ENCODE measurements at places on chromosomes 7 and 10. TPM values are rescaled to one million over a fixed set of nuclear protein-coding genes. Genes with fewer than 3 reads are reported as not detected.
A peak's percentile ranks its signal among the peaks of the same experiment; 100 is the strongest.

Gene NCF1
- 0.62 TPM for total RNA-seq

Gene PTPN20
- 1.4 TPM for total RNA-seq

Gene DYNC1I1
- total RNA-seq = not detected

Gene MEOX2
- total RNA-seq = not detected

Gene NOS3
- total RNA-seq = 13.2 TPM

Gene MSANTD7
- 16.1 TPM for total RNA-seq

Gene MNX1
- not detected for total RNA-seq

Gene TDRD1
- total RNA-seq = 0.90 TPM

Gene FGFR2
- 0.19 TPM for total RNA-seq

Gene SPDYE1
- total RNA-seq = not detected

DNA sequence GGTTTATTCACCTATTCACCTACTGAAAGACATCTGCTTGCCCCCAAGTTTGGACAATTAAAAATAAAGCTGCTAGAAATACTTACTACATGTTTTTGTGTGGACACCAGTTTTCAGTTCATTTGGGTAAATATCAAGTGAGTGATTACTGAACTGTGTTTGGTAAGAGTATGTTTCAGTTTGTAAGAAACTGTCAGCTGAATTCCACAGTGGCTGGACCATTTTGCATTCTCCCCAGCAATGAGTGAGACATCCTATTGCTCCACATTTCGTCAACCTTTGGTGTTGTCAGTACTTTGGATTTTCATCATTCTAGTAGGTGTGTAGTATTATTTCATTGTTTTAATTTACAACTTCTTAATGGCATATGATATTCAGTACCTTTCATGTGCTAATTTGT, 17.4 kb upstream of the IKZF1 start:
- no peak for DNase-seq
- H3K4me1 ChIP-seq = peaks cover 36% of the 10 kb centered on the region
- no peaks in the 10 kb centered on the region for H3K36me3 ChIP-seq
- H3K27me3 ChIP-seq = peaks cover 1% of the 10 kb centered on the region
- no peak overlapping the region for H3K4me3 ChIP-seq

DNA sequence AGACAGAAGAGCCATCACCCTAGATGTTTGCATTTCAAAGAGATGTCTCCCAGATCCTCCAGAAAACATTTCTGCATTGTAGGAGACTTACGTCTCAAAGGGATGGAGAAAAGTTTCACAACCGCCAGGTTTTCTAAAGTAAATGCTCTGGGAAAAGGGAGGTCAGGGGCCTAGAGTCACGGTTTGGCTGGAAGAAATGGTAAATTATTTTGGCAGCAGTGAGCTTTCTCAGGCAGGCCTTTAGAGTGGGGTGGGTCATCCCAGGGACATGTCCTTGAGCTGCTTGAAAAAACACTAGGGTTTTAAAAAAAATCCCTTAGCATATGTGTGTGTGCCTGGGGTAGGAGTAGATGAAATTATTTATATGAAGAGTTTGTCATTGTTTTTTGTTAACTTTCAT, 728.8 kb downstream of the TYW1 start:
- no peak for DNase-seq
- H3K36me3 ChIP-seq = no peaks in the 10 kb centered on the region
- H3K4me3 ChIP-seq = no peak overlapping the region
- no peak overlapping the region for H3K27ac ChIP-seq

DNA sequence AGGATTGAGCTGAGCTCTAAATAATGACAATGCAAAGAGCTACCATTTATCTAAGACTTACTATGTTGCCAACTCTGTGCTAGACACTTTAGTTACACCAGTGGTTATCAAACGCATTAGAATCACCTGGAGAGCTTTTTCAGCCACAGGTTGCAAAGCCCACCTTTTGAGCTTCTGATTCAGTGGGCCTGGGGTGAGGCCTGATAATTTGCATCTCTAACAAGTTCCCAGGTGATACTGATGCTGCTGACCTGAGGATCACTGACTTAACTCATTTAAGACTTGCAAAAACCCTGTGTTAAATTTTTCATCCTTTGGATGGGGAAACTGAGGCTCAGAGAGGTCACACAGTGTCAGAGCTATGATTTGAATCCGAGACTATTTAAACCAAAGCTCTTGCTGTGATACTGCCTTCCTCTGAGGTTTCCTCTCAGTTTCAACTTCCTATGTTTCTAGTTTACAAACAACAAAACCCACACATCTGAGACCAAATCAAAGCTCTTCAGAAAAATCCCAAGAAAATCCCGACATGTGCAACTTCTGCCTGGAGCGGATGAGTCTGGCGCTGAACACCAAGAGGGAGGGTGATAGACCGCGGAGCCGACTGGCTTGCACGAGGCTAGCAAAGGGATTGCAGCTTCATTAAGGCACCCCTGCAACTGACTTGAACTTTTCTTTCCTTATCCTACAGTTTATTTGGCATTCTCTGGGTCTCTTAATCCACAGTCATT, 124.9 kb downstream of the CYP26A1 start:
- H3K36me3 ChIP-seq = no peaks in the 10 kb centered on the region
- H3K4me1 ChIP-seq = peaks cover 4% of the 10 kb centered on the region
- H3K27me3 ChIP-seq = peaks cover 13% of the 10 kb centered on the region
- no peak overlapping the region for H3K4me3 ChIP-seq
- no peak for DNase-seq
- no peak overlapping the region for H3K27ac ChIP-seq

DNA sequence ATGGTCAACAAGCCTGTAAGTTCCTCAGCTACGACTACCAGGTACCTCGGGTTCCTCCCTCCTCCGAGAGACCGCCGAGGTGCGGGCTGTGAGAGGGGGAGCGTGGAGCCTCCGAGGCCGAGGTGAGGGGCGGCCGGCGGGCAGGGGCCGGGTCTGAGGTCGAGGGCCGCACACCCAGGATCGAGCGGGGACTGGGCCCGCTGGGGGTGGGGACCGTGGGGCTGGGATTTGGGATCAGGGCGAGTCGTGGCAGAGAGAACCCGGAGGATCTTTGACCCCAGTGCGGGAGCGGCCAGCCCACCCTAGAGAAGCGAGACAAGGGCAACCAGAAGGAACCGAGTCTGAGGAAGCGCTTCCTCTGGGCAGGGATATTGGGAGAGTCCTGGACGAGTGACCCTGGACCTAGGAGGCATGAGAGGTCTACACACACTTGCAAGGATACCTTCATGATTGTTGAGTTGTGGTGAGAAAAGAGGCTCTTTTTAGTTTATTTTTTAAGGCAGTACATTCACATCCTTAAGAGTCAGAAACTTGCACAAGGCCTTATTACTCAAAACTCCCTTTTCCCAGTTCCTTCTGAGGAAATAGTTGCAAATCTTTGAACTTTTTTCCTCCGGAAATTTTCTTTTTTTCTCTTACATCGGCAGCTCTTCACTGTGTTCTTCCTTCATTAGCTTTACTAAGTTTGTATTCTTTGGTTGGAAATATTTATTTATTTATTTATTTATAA, 395 bp downstream of the ZNF487 start:
- DNase-seq = no peak
- peak overlapping the region; percentile 92 for H3K27ac ChIP-seq
- peaks cover 10% of the 10 kb centered on the region for H3K36me3 ChIP-seq
- H3K27me3 ChIP-seq = no peaks in the 10 kb centered on the region

- no peak for DNase-seq
- H3K27ac ChIP-seq = no peak overlapping the region
- H3K27me3 ChIP-seq = peaks cover 8% of the 10 kb centered on the region
- H3K36me3 ChIP-seq = no peaks in the 10 kb centered on the region
- H3K4me1 ChIP-seq = no peaks in the 10 kb centered on the region
These were observed 118.8 kb upstream of the INHBA start for GRCh38 chr7:41821521-41822213.

GRCh38 chr10:75948583-75948982, 517.2 kb downstream of the LRMDA start:
- no peak overlapping the region for H3K27ac ChIP-seq
- no peak overlapping the region for H3K4me3 ChIP-seq
- H3K4me1 ChIP-seq = no peaks in the 10 kb centered on the region

GRCh38 chr10:31678139-31678536, 250.5 kb downstream of the ARHGAP12 start:
- H3K27me3 ChIP-seq = no peaks in the 10 kb centered on the region
- H3K4me1 ChIP-seq = no peaks in the 10 kb centered on the region
- DNase-seq = no peak
- no peak overlapping the region for H3K4me3 ChIP-seq
- H3K27ac ChIP-seq = no peak overlapping the region

GRCh38 chr7:146661435-146661834, 544.8 kb downstream of the CNTNAP2 start:
- no peaks in the 10 kb centered on the region for H3K27me3 ChIP-seq
- no peak for DNase-seq
- no peak overlapping the region for H3K4me3 ChIP-seq
- H3K4me1 ChIP-seq = no peaks in the 10 kb centered on the region
- no peaks in the 10 kb centered on the region for H3K36me3 ChIP-seq

GRCh38 chr10:103416436-103417147, 20.2 kb downstream of the PDCD11 start:
- H3K4me3 ChIP-seq = no peak overlapping the region
- peak; percentile 61 for DNase-seq
- H3K27ac ChIP-seq = no peak overlapping the region
- no peaks in the 10 kb centered on the region for H3K27me3 ChIP-seq

DNA sequence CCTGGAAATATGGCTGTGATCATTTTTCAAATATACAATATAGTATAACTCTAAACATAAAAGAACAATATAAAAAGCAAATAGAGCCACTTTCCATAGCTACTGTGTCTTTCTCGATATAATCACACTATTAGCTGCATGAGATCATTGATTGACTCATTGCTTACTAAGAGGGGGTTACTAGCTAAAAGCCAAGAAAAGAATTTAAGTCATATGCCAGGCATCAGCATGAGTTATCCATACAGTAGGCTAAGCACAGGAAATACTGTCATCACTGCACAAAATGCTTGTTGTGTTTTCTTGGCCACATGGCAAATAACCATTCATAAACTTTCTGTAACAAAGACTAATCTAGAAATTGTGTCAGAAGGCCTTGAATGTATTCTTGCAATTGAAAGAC, 18.8 kb upstream of the ABCB5 start:
- no peaks in the 10 kb centered on the region for H3K4me1 ChIP-seq
- H3K27me3 ChIP-seq = peaks cover 15% of the 10 kb centered on the region
- H3K27ac ChIP-seq = no peak overlapping the region

DNA sequence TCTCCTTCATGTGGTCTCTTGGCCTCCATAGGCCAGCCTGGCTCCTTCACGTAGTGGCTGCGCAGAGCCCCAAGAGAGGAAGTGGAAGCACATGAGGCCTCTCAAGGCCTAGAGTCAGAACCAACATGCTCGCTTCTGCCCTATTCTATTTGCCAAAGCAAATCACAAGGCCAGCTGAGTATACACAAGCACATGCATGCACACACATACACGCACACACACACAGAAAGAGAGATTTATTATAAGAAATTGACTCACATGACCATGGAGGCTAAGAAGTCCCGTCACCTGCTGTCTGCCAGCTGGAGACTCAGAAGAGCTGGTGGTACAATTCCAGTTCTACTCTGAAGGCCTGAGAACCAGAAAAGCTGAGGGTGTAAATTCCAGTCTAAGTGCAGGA, 64.3 kb upstream of the NRP1 start:
- no peak for DNase-seq
- H3K27ac ChIP-seq = no peak overlapping the region
- H3K4me3 ChIP-seq = no peak overlapping the region

- H3K36me3 ChIP-seq = no peaks in the 10 kb centered on the region
- H3K4me1 ChIP-seq = peaks cover 17% of the 10 kb centered on the region
- no peak for DNase-seq
- H3K27ac ChIP-seq = no peak overlapping the region
- no peak overlapping the region for H3K4me3 ChIP-seq
- peaks cover 56% of the 10 kb centered on the region for H3K27me3 ChIP-seq
These were observed 6.5 kb downstream of the DOCK4 start for GRCh38 chr7:112199672-112200071.

GRCh38 chr7:157834501-157835163, 497.8 kb downstream of the DNAJB6 start:
- H3K4me3 ChIP-seq = no peak overlapping the region
- H3K27me3 ChIP-seq = no peaks in the 10 kb centered on the region
- no peak for DNase-seq
- H3K27ac ChIP-seq = no peak overlapping the region

DNA sequence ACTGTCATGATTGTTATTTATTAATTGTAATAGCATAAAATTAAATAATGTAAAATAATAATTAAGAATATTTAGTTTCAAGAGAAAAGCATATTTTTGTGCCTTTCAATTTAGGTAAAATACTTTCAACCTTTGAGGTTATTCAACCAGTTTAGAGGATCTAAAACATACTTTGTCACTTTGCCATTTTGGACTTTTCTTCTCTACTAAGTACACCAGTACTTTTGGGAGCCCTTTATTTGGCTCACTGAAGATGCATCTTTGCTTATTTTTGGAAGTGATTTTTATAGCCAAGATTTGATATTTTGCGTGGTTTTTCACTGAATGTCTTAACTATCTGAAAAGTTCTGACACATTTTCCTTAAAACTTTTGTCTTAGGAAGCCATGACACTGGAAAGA, 860.5 kb downstream of the SORCS1 start:
- no peaks in the 10 kb centered on the region for H3K36me3 ChIP-seq
- DNase-seq = no peak
- no peak overlapping the region for H3K27ac ChIP-seq
- H3K27me3 ChIP-seq = no peaks in the 10 kb centered on the region
- H3K4me1 ChIP-seq = no peaks in the 10 kb centered on the region
- H3K4me3 ChIP-seq = no peak overlapping the region

DNA sequence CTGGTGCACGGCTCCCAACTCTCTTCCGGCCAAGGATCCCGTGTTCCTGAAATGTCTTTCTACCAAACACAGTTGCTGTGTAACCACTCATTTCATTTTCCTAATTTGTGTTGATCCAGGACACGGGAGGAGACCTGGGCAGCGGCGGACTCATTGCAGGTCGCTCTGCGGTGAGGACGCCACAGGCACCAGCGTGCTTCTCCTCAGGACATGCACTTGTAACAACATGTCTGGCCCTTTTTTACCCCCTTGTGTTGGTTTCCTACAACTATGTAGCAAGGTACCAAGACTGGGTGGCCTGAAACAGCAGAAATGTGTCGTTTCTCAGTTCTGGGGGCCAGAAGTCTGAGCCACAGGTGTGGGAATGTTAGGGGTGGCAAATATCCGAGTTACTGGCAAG, 18.2 kb downstream of the CALML5 start:
- no peaks in the 10 kb centered on the region for H3K36me3 ChIP-seq
- DNase-seq = no peak
- no peaks in the 10 kb centered on the region for H3K4me1 ChIP-seq
- H3K27ac ChIP-seq = no peak overlapping the region
- no peak overlapping the region for H3K4me3 ChIP-seq

DNA sequence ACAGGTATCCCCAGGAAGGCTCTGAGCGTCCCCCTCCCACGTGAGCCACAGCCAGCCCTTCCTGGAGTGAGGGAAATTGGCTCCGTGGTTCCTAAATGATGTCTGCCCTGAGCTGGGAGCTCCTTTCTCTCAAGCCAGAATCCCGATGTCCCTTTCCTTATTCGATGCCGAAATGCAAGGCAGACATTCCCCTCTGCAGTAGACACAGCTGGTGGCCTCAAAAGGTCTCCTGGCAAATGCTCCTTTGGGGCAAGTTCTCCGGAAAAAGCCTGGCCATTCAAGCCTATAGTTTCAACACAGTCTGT, 98.9 kb downstream of the HIP1 start:
- peaks cover 9% of the 10 kb centered on the region for H3K4me1 ChIP-seq
- H3K27ac ChIP-seq = no peak overlapping the region
- no peak for DNase-seq
- H3K27me3 ChIP-seq = peaks cover 2% of the 10 kb centered on the region

- H3K27ac ChIP-seq = no peak overlapping the region
- no peak for DNase-seq
- peaks cover 8% of the 10 kb centered on the region for H3K36me3 ChIP-seq
- no peak overlapping the region for H3K4me3 ChIP-seq
- H3K27me3 ChIP-seq = no peaks in the 10 kb centered on the region
- peaks cover 16% of the 10 kb centered on the region for H3K4me1 ChIP-seq
These were observed 68.3 kb downstream of the UBE2H start for GRCh38 chr7:129884495-129884894.

All from activated CD4-positive, alpha-beta memory T cell treated with anti-CD3 and anti-CD28 coated beads for 36 hours (primary cell).